ENCODE measurements at places on chromosomes 7 and 10. TPM values are rescaled to one million over a fixed set of nuclear protein-coding genes. Genes with fewer than 3 reads are reported as not detected.
A peak's percentile ranks its signal among the peaks of the same experiment; 100 is the strongest.

The PSMC2 gene
- 136 TPM for total RNA-seq

GRCh38 chr10:30751678-30752331 is 122.3 kb upstream of the LYZL2 start:
- no peaks in the 10 kb centered on the region for H3K36me3 ChIP-seq
- no peak overlapping the region for H3K4me3 ChIP-seq
- DNase-seq: no peak
- H3K27ac ChIP-seq: no peak overlapping the region
- no peaks in the 10 kb centered on the region for H3K4me1 ChIP-seq
- no peaks in the 10 kb centered on the region for H3K27me3 ChIP-seq

- no peaks in the 10 kb centered on the region for H3K4me1 ChIP-seq
- no peaks in the 10 kb centered on the region for H3K27me3 ChIP-seq
- H3K27ac ChIP-seq: no peak overlapping the region
- no peak for DNase-seq
- H3K36me3 ChIP-seq: no peaks in the 10 kb centered on the region
Measured at GRCh38 chr7:110964775-110965174, 126.2 kb upstream of the LRRN3 start.

DNA sequence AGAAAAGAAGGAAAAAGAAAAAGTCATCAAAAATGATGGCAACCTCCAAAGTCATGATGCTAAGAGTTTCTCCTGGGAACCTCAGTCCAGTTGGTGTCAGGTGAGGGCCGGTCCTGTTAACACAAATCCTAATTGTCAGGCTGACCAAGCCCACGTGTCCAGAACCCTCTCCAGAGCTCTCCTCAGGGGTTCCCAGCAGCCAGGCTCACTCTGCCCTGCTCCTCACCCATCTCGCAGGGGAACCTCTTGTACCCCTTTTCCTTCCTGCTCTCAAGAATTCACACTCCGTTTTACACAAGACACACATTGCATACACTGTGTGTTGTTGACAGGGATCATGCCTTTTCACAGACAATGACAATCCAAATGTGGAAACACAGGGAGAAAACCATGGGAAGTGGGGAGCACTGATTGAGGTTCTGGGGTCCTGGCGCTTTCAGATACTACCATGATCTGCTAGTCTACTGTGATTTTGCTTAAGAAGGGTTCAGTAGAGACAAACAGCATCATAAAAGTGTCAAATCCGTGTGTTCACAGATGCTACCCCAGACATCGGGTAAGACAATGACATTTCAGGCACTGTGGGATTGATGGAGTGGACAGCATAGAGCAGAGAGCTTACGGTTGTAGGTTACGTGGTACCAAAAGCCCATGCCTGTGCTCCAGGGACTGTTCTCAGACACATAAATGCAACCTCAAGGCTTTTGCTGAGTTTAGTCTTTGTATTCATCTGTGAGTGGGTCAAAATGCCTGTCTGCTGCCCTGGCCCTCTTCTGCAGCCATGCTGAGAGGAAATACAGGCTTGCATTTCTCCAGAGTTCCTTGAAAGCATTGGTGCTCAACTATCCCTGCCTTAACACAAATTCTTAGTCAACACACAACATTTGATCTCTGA is 16.0 kb downstream of the IL2RA start:
- H3K36me3 ChIP-seq: no peaks in the 10 kb centered on the region
- no peaks in the 10 kb centered on the region for H3K27me3 ChIP-seq
- DNase-seq: no peak
- H3K4me3 ChIP-seq: no peak overlapping the region

DNA sequence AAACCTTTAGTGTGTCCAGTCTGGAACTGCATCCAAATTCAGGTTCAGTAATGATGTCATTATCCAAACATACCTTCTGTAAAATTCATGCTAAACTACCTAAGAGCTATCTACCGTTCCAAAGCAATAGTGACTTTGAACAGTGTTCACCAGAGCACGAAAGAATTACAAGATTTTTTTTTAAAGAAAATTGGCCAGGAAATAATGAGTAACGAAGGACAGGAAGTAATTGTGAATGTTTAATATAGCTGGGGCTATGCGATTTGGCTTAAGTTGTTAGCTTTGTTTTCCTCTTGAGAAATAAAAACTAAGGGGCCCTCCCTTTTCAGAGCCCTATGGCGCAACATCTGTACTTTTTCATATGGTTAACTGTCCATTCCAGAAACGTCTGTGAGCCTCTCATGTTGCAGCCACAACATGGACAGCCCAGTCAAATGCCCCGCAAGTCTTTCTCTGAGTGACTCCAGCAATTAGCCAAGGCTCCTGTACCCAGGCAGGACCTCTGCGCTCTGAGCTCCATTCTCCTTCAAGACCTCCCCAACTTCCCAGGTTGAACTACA is 694 bp upstream of the FAS start:
- no peaks in the 10 kb centered on the region for H3K36me3 ChIP-seq
- peak; percentile 83 for DNase-seq
- H3K4me1 ChIP-seq: peaks cover 15% of the 10 kb centered on the region
- peak overlapping the region; percentile 82 for H3K4me3 ChIP-seq
- no peaks in the 10 kb centered on the region for H3K27me3 ChIP-seq

DNA sequence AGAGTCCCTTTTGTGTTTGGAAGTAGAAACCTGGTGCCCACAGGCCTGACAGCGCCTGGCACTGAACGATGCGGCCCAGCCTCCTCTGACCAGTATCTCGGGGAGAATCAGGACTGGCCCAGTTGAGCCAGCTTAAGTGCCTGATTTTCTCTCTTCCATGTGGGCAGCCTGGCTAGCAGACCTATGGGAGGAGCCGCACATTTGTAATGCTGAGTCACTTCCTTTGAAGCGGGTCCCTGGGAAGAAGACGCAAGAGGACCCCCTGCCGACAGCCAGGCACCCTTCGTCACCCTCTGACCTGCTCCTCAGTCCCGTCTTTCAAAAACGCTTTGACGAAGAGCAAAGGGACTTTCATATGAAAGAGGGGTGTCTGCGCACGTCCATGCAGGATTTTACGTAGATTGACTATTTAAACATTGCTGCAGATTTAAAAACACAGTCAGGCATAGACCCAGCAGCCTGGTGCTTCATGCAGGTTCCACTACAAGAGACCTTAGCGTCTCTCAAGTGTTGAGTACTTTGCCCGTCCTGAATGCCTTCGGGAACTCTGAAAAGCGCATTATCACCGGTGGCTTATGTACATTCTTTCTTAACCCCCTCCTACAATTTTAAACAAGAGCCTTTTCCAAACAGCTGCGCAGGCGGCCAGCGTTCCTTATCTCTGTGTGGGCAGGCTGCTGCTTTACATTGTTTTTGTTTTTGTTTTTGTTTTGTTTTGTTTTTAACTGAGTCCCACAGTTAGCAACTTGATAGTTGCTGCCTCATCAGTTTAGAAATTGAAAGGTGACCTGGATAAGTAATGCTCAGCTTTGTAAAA is 36.5 kb upstream of the AP5Z1 start:
- no peak for DNase-seq
- peak overlapping the region; percentile 19 for H3K4me3 ChIP-seq
- H3K27ac ChIP-seq: peak overlapping the region; percentile 80

GRCh38 chr10:15222511-15222910 is 54.0 kb upstream of the NMT2 start:
- no peaks in the 10 kb centered on the region for H3K4me1 ChIP-seq
- no peak overlapping the region for H3K27ac ChIP-seq
- no peaks in the 10 kb centered on the region for H3K36me3 ChIP-seq
- H3K27me3 ChIP-seq: no peaks in the 10 kb centered on the region

DNA sequence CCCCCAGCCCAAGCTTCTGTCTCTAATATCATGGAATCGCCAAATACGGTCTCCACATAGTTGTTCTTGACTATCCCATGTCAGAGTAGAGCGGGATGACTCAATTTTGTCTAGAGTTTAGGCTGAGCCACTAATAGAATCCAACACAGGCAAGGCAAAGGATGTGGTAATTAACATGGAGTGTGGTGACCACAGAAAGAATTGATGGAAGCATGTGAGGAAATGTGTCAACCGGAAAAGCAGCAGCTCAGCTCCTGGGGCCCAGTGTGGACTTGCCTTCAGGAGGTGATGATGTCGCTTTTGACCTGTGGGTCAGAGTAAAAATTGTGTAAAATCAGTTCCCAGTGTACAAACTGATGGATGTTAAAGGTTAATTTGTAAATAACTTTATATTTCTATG is 139.3 kb upstream of the KLF6 start:
- no peaks in the 10 kb centered on the region for H3K27me3 ChIP-seq
- H3K4me1 ChIP-seq: no peaks in the 10 kb centered on the region
- no peaks in the 10 kb centered on the region for H3K36me3 ChIP-seq
- H3K4me3 ChIP-seq: no peak overlapping the region
- no peak overlapping the region for H3K27ac ChIP-seq
- DNase-seq: no peak

Data from left lung (tissue), 14 donors.